Naive B cell (primary cell): ENCODE measurements at places on chromosomes 1 and 21.
A peak's percentile ranks its signal among the peaks of the same experiment; 100 is the strongest.

- DNase-seq, result no peak
Measured at GRCh38 chr1:208184966-208185654, 59.1 kb downstream of the PLXNA2 start.

DNA sequence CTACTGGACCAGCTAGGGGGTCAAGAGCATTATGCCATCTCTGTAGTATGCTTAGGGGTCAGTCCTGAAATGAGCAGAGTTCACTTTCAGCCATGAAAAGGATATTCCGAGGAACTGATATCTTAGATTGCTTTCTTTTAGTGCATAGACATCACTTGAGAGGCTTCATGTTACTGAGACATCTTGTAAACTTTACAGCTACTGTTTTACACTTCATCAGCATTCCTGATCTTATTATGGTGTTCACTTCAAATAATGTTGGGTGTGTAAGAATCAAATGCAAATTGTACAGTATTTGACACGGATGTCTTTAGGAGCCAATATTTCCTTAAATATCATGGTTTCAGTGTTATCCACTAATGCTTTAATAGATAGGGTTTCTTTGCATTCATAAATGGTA, 22.4 kb upstream of the CLDN14 start:
- no peak for DNase-seq

GRCh38 chr1:53592521-53592982, 133.4 kb downstream of the DMRTB1 start:
- DNase-seq, result no peak

- peak; percentile 79 for DNase-seq
Measured at GRCh38 chr1:156090840-156091188, 8.5 kb upstream of the MEX3A start.

GRCh38 chr1:234619071-234619480, 9.1 kb upstream of the IRF2BP2 start:
- no peak for DNase-seq

GRCh38 chr1:171754353-171754705, 12.5 kb upstream of the VAMP4 start:
- DNase-seq, result no peak

DNA sequence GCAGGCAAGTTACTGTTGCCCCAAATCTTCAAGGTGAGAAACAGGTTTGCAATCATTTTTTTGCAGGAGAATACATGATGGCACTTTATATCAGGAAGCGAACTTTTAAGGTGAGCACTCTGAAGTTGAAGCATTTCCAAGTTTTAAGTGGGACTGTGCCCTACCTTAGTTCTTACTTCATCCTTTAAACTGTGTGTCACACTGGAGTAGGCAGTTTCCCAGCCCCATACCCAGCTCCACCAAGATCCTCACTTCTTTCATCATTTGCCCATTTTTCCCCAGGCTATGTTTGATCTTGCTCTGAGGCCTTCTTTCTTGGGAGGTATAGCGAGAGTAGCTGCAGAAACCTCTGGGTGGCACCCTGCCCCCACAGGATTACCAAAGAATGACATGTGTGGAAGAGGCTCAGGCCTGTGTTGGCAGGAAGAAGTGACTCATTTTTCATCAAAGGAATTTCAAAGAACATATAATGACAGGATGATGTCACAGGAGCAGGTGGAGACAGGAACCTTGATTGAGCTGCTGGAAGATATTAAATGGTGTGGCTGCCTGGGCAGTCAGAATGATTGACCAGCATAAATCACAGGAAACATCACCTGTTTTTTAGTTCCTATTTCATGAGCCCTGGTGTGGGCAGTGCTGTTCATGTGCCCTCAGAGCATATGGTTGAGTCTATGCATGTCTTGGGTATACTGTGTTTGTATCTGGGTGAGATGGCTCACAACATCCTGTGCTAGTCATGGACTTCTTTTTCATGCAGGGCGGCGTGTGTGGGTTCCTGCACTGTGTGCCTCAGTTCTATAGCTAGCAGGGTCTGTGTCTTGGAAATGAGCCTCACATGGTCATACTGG, 20.8 kb upstream of the MACF1 start:
- DNase-seq, result peak; percentile 36

GRCh38 chr1:152426731-152427130, 12.7 kb upstream of the CRNN start:
- no peak for DNase-seq

- no peak for DNase-seq
Measured at GRCh38 chr1:182608845-182609610, 4.8 kb upstream of the RGS16 start.

DNA sequence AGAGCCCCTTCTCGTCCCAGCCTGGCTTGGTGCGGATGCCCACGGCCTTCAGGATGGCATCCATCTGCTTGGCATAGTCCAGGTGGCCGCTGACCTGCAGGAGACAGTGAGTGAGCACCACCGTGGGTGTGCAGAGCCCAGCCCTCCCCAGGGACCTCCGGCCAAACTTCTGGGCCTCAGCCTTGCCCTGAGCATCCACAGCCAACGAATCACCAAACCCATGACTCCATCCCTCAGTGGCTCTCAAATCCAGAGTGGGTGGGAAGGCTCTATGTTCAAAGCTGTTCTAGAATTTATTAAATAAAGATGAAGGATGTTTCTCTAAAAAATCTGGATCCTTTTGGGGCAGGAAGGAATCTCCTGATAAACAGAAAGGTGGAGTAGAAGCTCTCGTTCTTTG, 18.7 kb downstream of the HTR6 start:
- no peak for DNase-seq

DNA sequence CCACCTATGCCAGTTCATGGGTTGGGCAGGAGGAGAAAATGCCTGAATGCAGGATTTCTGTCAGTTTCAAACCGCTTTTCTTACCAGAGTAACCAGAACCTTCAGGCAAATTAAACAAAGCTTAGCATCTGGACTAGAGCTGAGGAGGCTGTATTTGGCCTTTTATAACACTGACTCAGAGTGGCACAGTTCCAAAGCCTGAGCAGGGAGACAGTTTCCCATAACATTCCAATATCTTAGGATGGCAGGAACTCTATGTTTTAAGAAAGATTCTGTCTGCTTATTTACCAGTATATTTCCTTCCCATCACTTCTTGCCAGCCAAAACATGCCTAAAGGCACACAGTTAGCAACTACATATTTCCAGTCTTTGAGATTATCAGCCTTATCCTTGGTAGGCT, 46.8 kb downstream of the UBR4 start:
- no peak for DNase-seq

GRCh38 chr21:36850372-36850771, 116.1 kb downstream of the HLCS start:
- no peak for DNase-seq

GRCh38 chr1:15936025-15936424, 39.9 kb downstream of the ZBTB17 start:
- DNase-seq, result no peak

DNA sequence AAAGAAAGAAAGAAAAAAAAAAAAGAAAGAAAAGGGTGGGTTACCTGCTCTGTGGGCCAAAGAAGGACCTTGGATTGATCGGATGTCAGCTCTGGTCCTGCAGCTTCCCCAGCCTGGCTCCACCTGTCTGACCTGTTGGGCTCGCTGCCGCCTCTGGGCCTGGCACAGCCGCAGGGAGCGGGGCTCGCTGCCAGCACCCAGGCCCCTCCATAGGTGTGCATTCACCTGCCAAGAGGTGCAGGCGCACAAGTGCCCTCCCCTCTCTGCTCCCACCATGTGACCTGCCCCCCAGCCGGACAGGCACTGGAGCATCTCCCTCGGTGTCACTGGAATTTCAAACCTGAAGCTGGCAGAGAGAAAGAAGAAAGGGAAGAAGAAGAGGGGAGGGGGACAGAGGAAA, 33.1 kb upstream of the GPR157 start:
- no peak for DNase-seq

DNA sequence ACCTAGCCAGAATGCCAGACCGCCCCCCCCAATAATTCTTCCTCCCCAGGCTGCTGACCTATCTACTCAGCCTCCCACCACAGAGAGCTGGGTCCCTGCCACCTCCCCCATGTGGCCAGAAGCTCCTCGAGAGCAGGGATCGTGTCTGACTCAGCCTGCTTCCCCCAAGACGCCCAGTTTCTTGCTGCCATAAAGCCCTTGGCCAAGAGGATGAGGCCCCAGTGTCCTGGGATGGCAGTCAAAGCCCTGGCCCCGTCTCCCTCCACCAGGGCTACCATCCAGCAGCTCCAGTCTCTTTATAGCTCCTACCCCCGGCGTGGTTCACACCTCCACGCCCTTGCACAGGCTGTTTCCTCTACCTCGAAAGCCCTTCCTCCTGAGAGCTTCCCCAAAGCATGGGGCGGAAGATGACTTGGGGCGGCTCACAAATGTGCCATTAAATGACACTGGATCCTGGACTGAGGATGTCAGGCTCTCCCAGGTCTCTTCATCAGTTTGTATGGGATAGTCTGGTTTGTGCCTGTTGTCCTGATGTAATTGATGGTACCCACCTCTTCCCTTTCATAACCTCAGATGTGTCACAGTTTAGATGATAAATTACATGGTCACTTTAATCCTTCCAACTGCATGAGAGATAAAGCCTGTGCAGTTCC, 13.2 kb downstream of the ADGRB2 start:
- no peak for DNase-seq

- no peak for DNase-seq
Measured at GRCh38 chr1:6935361-6935883, 150.2 kb downstream of the CAMTA1 start.

DNA sequence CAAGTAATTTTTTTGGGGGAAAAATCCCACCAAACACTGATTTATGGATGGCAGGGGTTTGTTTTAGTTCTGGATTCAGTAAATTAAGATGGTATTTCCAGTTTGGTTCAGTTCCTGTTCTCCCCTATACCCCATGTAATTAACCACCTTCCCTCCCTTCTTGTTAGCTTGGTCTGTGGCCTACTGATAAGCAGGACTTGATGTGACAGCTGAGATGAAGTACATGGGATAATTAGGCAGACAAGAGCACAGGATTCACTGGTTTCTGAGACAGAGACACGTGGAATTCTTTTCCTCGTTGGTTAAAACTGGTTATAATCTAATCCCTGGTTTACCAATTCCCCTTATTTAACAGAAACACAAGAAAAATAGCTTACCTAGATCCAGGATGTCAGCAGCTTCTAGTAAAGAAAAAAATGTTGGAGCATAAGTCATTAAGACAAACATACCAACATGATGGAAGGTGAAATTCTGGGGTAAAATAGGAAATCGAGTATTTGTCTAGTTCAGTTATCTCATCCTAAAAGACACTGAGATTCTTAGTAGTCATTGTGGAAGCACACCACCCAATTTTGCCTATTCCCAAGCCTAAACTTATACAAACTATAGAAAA, 81.5 kb downstream of the SCMH1 start:
- DNase-seq, result no peak

GRCh38 chr1:234656944-234657654, 47.1 kb upstream of the IRF2BP2 start:
- no peak for DNase-seq

DNA sequence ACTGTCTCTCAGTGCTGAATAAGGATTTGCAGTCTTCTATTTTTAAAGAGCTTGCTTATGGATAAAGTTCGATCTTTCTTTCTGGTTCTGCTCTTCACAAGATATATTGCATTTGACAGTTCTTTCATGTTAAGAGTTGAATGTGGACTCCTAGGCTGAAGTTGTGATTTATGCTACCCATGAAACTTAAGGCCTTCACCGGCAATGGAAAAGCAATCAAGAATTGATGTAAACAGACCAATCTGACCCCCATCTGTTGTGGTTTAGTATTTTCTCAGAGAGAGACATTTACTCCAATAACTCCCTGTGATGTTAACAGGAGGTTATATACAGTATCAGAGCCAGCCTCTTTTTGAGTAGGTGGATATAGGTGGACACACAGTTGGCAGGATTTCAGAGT, 165.8 kb downstream of the PAPPA2 start:
- no peak for DNase-seq

- no peak for DNase-seq
Measured at GRCh38 chr1:25425098-25426085, 4.8 kb upstream of the RHCE start.

DNA sequence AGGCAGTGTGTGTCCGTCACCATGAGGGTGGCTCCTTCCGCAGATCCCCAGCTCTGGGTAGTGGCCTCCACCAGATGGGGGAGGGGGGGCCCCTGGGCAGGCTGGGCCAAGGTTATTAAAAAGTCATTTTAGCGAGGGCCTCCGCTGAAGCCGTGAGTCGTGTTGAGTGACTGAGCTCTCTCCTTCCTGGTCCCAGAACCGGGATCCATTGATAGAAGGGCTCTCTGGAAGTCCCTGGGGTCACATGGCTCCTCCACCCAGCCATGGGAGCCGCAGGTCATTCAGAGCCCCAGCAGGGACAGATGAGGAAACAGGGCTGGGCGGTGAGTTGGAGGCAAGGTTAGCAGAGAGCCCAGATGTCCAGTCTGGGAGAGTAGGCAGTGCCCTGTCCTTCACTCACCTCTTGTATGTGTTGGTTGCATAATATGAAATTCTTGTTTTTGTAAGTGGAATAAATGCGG, 12.9 kb downstream of the MIIP start:
- no peak for DNase-seq

DNA sequence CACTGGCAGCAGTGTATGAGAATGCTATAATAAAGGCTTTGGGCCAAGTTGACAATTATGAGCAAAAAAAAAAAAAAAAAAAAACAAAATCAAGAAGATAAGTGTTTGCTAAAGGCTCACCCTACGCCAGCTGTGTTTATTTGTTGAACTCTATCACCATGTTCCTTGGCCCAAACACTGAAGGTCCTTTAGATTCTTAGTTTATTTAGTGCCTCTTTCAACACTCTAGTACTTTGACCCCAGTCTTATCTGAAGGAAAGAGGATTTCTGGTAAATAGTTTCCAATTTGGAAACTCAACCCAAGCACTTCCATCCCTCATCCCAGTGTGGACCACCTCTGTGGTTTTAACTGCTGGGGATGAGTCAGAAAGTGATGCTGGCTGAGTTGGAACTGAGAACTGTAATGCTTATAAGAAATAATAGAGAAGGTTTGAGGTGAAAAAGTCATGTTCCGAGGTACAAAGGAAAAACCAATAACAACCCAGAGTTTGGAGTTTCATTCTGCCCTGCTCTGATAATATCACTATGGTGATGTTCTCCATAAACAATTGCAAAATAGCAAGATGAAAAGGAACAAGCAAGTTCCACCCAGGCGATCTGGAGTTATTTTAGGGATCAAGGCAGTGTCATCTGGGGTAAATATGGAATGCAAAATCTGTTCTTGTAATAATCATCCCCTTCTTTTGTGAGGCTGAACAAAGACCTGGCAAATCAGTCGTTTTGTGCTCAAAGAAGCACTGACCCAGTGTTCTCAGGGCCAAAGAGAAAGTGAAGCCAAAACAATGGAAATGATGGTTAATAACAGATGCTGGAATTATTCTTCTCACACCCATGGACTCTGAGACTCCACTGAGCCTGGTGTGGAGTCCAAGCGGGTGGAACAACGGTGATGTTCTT, 19.7 kb upstream of the CAPZB start:
- no peak for DNase-seq
